NCI-H2107 (cell line): ENCODE measurements at places on chromosomes 12 and 14.
A peak's percentile ranks its signal among the peaks of the same experiment; 100 is the strongest.

DNA sequence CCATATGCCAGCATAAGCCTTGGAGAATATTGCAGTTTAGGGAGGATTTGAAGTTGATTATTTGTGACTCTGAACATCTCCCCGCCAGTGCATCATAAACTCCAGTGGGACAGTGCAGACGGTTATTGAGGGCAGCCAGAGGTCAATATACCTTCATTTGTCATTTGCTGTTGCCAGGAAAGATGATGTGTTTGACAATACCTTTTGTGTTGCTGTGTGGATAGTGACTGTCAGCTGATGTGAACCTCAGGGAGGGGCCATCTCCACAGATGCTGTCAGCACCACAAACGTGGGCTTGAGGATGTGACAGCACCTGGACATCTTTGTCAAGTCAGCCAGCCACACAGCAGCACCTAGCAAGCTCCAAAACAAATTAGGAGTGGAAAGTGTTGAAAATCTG, 11.5 kb downstream of the CCDC198 start:
- no peak for DNase-seq

DNA sequence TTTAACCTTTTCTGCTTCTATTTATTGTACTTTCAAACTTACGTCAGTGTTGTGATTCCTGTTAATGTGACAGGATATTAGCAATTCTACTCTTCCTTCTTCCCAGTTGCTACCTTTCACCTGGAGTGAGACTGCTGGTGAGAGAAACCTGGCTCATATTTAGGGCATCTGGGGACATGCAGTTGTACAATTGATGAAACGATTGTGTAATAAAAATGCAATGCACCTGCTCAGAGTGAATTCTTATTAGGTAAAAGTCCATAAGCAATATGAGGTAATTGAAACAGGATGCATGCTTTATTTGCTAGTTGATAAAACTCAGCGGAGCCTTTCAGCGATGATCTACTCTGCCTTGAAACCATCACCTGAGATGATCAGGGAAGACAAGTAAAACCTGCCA, 116.1 kb upstream of the FBXO33 start:
- DNase-seq, result no peak

- DNase-seq, result no peak
Measured at GRCh38 chr12:89306827-89307473, 45.4 kb downstream of the DUSP6 start.

DNA sequence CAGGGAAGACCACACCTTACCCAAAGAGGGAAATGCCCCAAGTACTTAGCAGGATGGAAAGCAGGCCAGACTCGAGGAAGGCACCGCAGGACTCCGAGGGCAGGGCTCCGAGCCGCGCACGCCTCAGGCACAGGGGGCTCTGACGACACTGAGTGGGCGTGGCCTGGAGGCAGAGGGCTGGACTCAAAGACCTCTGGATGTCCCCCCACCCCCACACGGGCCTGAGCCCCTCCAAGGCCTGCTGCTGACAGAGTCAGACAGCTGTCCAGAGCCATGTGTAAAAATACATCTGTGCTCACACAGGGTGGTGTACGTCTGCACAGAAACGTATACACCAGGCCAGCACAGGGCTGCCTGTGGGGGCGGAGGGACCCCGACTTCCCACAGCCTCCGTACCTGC, 1.4 kb downstream of the AKT1 start:
- DNase-seq, result no peak

GRCh38 chr14:33810308-33810707, 140.6 kb downstream of the EGLN3 start:
- peak; percentile 56 for DNase-seq

DNA sequence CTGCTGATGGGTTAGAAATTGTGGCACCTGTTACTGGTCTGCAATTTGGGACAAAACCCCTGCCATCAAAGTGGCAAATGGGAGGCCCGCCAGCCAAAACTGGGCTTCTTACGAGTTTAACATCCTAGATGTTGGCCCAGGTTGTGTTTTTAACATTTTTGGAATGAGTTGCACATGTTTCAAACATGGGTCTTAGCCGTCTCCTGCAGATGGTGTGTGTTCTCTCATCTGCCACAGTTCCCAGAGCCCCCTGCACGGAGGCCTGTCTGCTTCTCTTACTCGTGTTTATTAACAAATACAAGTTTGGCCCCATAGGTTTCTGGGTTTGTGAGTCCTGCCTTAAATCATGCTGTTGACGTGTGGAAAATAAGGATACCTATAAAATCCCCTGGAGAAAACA, 46.5 kb downstream of the CACNA2D4 start:
- DNase-seq, result no peak

- DNase-seq, result no peak
Measured at GRCh38 chr14:33377596-33378390, 439.1 kb downstream of the NPAS3 start.
